ENCODE measurements at places on chromosomes 11 and 22. TPM values are rescaled to one million over a fixed set of nuclear protein-coding genes. Genes with fewer than 3 reads are reported as not detected.

TRPC6 gene
- total RNA-seq = 43.8 TPM

OR6T1 gene
- not detected for total RNA-seq

- peaks cover 49% of the 10 kb centered on the region for H3K4me1 ChIP-seq
- H3K36me3 ChIP-seq = no peaks in the 10 kb centered on the region
- no peaks in the 10 kb centered on the region for H3K27me3 ChIP-seq
- peak overlapping the region; percentile 96 for H3K27ac ChIP-seq
- peak; percentile 94 for DNase-seq
Observed at GRCh38 chr22:35376728-35377472, 4.0 kb upstream of the HMOX1 start.

DNA sequence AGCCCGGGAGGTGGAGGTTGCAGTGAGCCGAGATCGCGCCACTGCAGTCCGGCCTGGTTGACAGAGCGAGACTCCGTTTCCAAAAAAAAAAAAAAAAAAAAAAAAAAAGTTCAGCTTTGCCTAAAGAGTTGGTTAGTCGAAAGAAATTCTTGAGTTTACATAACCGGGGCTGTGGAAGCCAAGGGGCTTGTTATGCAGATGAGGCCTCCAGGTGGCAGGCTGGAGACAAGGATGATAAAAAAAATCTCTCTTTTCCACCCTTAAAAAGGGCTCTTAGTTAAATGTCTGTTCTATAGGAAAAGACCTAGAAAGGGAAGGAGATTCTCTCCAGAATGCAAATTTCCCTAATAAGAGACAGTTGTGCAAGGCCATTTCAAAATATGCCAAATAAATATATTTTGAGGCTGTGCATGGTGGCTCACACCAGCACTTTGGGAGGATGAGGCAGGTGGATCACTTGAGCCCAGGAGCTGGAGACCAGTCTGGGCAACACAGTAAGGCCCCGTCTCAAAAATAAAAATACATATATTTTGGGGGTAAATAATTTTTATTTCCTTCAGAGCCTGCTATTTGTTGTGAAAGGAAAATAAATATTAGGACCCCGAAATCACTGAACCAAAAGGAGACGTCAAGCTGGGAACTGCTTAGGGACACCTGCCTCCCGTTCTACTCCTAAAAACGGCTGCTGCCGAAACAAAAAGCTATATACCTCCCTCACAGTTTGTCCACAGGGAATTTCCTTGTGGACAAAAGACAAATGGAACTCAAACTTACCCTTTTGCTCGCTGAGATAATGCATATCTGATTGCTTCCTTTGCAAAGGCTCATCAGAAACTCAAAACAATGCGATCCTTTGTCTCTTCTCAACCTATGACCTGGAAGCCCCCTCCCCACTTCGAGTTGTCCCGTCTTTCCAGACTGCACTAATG lies 2.4 kb upstream of the IFITM2 start:
- no peaks in the 10 kb centered on the region for H3K27me3 ChIP-seq
- DNase-seq = no peak
- H3K36me3 ChIP-seq = peaks cover 3% of the 10 kb centered on the region
- no peak overlapping the region for H3K4me3 ChIP-seq
- H3K4me1 ChIP-seq = peaks cover 33% of the 10 kb centered on the region

DNA sequence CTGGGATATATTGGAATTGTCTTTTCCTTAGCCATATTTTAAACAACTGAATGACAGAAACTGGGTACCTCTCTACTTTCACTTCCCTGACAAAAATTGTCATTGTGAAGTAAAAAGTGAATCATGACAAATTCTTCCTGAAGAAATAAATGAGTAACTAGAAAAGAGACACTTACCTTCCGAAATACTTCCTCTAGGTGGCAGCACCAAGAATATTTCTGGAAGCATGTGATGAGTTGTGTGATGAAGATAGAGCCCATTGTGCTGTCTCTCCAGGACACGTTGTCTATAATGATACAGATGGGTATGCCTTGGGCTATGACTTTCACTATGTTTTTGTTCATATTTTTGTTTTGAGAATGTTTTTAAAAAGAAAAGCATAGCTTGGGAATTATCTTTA lies 21.5 kb downstream of the CASP4 start:
- no peak overlapping the region for H3K4me3 ChIP-seq
- peaks cover 65% of the 10 kb centered on the region for H3K36me3 ChIP-seq
- no peaks in the 10 kb centered on the region for H3K4me1 ChIP-seq
- DNase-seq = no peak
- no peak overlapping the region for H3K27ac ChIP-seq

DNA sequence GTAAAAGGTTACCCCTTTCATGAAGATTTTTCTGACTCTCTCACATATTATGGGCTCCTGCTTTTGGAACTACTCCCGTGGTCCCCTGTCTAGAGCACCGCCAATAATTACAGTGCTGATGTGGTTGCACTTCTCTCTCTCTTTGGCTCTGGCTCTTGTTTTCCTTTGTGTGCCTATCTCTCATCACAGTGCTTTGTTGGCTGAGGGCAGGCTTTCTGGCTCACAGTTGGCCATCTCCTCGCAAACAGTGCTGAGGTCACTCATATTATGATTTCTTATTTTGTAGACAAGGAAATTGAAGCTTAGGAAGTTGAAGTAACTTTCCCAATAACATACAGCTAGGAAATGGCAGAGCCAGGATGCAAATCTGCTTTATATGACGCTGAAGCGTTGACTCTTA lies 192.5 kb downstream of the DDX10 start:
- no peak for DNase-seq
- H3K27me3 ChIP-seq = no peaks in the 10 kb centered on the region
- peaks cover 33% of the 10 kb centered on the region for H3K4me1 ChIP-seq
- H3K27ac ChIP-seq = peak overlapping the region; percentile 10

GRCh38 chr11:89484896-89485295 lies 6.3 kb downstream of the NOX4 start:
- no peaks in the 10 kb centered on the region for H3K27me3 ChIP-seq
- H3K27ac ChIP-seq = no peak overlapping the region
- peaks cover 36% of the 10 kb centered on the region for H3K4me1 ChIP-seq
- DNase-seq = no peak

DNA sequence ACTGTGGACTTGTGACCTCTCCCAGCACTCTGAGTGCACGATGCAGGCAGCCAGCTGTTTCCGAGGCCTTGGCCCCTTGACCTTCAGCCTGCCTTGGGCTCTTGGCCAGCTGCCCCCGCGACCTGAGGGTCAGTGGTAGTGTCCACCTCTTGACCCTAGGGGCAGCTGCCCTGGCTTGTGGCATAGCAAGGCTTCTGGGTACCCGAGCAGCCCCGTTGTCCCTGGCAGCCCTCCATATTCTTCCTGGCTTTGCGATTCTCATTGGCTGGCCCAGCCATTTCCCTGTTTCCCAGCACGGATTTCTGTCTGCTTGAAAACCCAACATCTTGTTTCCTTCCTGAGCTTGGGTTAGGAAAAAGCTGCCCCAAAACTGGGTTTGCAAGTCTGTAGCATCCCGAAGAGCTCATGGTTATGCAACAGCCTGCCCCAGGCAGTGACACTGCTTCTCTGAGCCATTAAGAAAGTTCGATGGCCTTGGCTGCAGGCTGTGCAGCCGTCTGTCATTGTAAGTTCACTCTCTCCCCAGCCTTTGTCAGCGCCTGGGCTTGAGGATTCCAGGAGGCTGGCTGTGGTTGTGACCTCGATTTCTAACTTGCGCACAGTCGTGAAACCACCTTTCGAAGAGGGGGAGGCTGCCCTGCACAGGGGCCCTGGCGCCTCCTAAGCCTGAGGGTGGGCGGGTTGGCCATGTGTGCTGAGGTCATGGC lies 48.8 kb downstream of the FBLN1 start:
- DNase-seq = no peak
- H3K27me3 ChIP-seq = no peaks in the 10 kb centered on the region
- peaks cover 25% of the 10 kb centered on the region for H3K36me3 ChIP-seq
- H3K27ac ChIP-seq = peak overlapping the region; percentile 75

DNA sequence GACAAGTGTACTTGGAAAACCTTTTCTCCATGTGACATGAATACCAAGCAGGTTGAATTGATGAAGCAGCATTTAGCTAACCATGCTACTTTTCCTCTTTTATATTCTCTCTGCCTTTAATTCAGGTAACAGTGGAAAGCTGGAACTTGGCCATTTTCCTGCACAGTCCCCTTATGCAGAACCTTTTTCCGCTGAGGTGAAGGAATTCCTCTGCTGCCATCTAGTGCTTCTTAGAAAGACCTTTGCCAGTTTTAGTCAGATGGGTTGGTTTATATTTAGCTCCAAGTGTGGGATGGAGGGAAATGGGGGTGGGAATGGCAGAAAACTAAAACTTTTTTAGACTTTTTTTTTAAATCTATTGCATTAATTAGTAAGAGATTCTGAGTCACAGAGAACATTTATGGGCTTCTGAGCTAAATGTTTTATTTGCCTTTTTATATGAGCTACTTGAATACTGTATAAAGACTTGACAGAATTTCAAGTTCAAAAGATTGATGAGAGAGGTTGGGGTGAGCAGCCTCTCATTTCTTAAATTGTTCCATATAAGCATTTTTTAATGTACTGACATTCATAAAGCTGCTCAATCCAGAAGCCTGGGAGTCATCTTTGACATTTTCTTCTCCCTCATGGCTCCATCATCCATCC lies 153.9 kb upstream of the ZC3H12C start:
- H3K4me1 ChIP-seq = no peaks in the 10 kb centered on the region
- no peaks in the 10 kb centered on the region for H3K36me3 ChIP-seq

DNA sequence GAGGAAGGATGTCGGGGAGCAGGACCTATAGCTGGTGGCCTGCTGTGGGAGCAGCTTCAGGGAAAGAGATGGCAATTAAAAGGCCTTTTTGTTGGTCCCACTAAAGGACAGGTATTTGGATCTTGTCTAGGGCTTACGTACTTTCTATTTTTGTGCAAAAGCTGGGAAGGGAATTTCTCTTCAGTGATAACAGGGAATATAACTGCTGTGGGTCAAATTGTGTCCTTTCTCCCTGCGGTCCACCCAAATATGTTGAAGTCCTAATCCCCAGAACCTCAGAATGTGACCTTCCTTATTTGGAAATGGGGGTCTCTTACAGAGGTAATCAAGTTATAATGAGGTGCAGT lies 14.0 kb downstream of the HSPA8 start:
- H3K36me3 ChIP-seq = no peaks in the 10 kb centered on the region
- no peak overlapping the region for H3K4me3 ChIP-seq
- no peak overlapping the region for H3K27ac ChIP-seq
- H3K4me1 ChIP-seq = no peaks in the 10 kb centered on the region
